Endothelial cell (in vitro differentiated cells): ENCODE measurements at places on chromosomes 16 and 17. TPM values are rescaled to one million over a fixed set of nuclear protein-coding genes. Genes with fewer than 3 reads are reported as not detected.
A peak's percentile ranks its signal among the peaks of the same experiment; 100 is the strongest.

KRTAP4-1 gene
- not detected for total RNA-seq

- H3K4me3 ChIP-seq = no peak overlapping the region
- peaks cover 3% of the 10 kb centered on the region for H3K27me3 ChIP-seq
- H3K27ac ChIP-seq = no peak overlapping the region
- DNase-seq = peak; percentile 33
- no peaks in the 10 kb centered on the region for H3K4me1 ChIP-seq
Measured at GRCh38 chr17:63950940-63951907, 19.1 kb upstream of the CD79B start.

CDH13 gene
- 2.3 TPM for total RNA-seq

- peaks cover 16% of the 10 kb centered on the region for H3K36me3 ChIP-seq
- H3K4me3 ChIP-seq = no peak overlapping the region
- no peak for DNase-seq
- no peaks in the 10 kb centered on the region for H3K4me1 ChIP-seq
- H3K27ac ChIP-seq = no peak overlapping the region
Measured at GRCh38 chr17:49183341-49183740, 27.0 kb downstream of the GNGT2 start.

KRT31 gene
- not detected for total RNA-seq

GRCh38 chr16:84810518-84811273, 9.1 kb upstream of the CRISPLD2 start:
- no peak for DNase-seq
- H3K4me1 ChIP-seq = no peaks in the 10 kb centered on the region
- H3K4me3 ChIP-seq = no peak overlapping the region

CNTNAP4 gene
- total RNA-seq = 0.10 TPM

GRCh38 chr16:31114468-31114867, 3.0 kb upstream of the KAT8 start:
- peaks cover 22% of the 10 kb centered on the region for H3K27me3 ChIP-seq
- DNase-seq = no peak
- H3K4me3 ChIP-seq = no peak overlapping the region
- H3K36me3 ChIP-seq = peaks cover 29% of the 10 kb centered on the region

RASL10B gene
- 1.7 TPM for total RNA-seq

DNA sequence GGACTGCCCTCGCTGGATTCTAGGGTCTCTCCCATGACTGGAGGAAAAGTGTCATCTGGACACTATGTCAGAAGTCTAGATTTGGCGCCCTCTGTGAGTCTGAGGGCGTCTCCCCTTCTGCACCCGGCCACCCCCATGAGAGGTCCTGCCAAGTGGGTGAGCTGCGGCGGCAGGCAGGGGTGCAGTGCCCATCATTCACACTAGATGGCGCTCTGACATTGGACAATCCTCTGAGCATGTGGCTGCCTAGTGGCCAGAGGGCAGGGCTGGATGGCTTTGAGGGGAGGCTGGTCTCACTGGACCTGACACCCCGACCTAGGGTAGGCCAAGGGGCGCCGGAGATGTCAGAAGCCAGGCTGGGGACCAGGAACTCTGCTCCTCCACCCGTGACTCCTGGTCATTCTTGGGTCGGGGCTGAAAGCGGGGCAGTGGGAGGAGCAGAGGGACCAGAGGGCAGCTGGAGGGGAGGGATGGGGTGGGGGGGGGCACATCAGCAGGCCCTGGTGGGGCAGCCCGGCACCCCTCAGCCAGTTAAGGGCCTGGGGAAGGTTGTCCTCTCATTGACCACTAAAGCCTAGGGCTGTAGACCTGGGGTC, 28.0 kb downstream of the MRM1 start:
- peaks cover 28% of the 10 kb centered on the region for H3K4me1 ChIP-seq
- H3K27ac ChIP-seq = no peak overlapping the region
- H3K36me3 ChIP-seq = no peaks in the 10 kb centered on the region
- H3K27me3 ChIP-seq = peaks cover 7% of the 10 kb centered on the region

C17orf58 gene
- 6.7 TPM for total RNA-seq
